SK-MEL-5 (cell line): ENCODE measurements at places on chromosomes 5 and 9. TPM values are rescaled to one million over a fixed set of nuclear protein-coding genes. Genes with fewer than 3 reads are reported as not detected.

PCDHGA7 gene
- 0.71 and 1.6 TPM in 2 replicates for total RNA-seq

KCNT1 gene
- not detected in 2 replicates for total RNA-seq

RPL37 gene
- total RNA-seq: 4,634 and 5,256 TPM in 2 replicates

CEP120 gene
- total RNA-seq: 12.6 and 14.3 TPM in 2 replicates

RNF183 gene
- total RNA-seq: not detected in 2 replicates

PLAC8L1 gene
- total RNA-seq: not detected in 2 replicates

SLC6A19 gene
- not detected in 2 replicates for total RNA-seq

ACTBL2 gene
- total RNA-seq: 0.11 and 0.13 TPM in 2 replicates

TGFBI gene
- 304 and 330 TPM in 2 replicates for total RNA-seq

KDM3B gene
- 42.9 and 44.3 TPM in 2 replicates for total RNA-seq

LCN9 gene
- total RNA-seq: not detected in 2 replicates

OLFM1 gene
- 49.3 and 50.9 TPM in 2 replicates for total RNA-seq

IFT74 gene
- not detected in 2 replicates for total RNA-seq

SLC36A3 gene
- total RNA-seq: not detected in 2 replicates

IL5 gene
- not detected in 2 replicates for total RNA-seq

PDE6A gene
- total RNA-seq: 0.08 and 0.26 TPM in 2 replicates

SECISBP2 gene
- total RNA-seq: 44.9 and 50.7 TPM in 2 replicates

SLC34A1 gene
- total RNA-seq: 0.16 and 0.19 TPM in 2 replicates

SPAG8 gene
- 0.05 TPM in 1 of 2 replicates, not detected in the other for total RNA-seq

NMUR2 gene
- not detected in 2 replicates for total RNA-seq

SMIM33 gene
- total RNA-seq: not detected in 2 replicates

ARID3C gene
- 0.11 and 0.26 TPM in 2 replicates for total RNA-seq

TAF1L gene
- not detected in 2 replicates for total RNA-seq

EXD3 gene
- 1.4 and 1.7 TPM in 2 replicates for total RNA-seq

CER1 gene
- not detected in 2 replicates for total RNA-seq

TRIO gene
- 150 and 176 TPM in 2 replicates for total RNA-seq

VCAN gene
- total RNA-seq: 90.3 and 109 TPM in 2 replicates

TICAM2 gene
- total RNA-seq: 0.08 TPM in 1 of 2 replicates, not detected in the other

AK1 gene
- total RNA-seq: 50.6 and 53.0 TPM in 2 replicates

PCDHA10 gene
- total RNA-seq: 0.16 TPM in 1 of 2 replicates, not detected in the other

KIF4B gene
- not detected in 2 replicates for total RNA-seq

C5orf47 gene
- total RNA-seq: 0.03 and 0.11 TPM in 2 replicates

ANKRD34B gene
- total RNA-seq: 0.18 and 0.53 TPM in 2 replicates

JAK2 gene
- 4.3 and 5.7 TPM in 2 replicates for total RNA-seq

CNOT8 gene
- total RNA-seq: 33.3 and 34.3 TPM in 2 replicates

SCAI gene
- total RNA-seq: 4.1 and 7.2 TPM in 2 replicates

FAM169A gene
- 10.2 and 10.5 TPM in 2 replicates for total RNA-seq

BNC2 gene
- 23.5 and 24.2 TPM in 2 replicates for total RNA-seq

PDGFRB gene
- total RNA-seq: 0.11 and 0.32 TPM in 2 replicates

MEF2C gene
- total RNA-seq: 34.2 and 35.1 TPM in 2 replicates

ZFP2 gene
- total RNA-seq: 0.18 TPM in 1 of 2 replicates, not detected in the other

C5orf52 gene
- total RNA-seq: not detected in 2 replicates

IL17B gene
- not detected in 2 replicates for total RNA-seq
